ENCODE measurements at places on chromosomes 5 and 9.

DNA sequence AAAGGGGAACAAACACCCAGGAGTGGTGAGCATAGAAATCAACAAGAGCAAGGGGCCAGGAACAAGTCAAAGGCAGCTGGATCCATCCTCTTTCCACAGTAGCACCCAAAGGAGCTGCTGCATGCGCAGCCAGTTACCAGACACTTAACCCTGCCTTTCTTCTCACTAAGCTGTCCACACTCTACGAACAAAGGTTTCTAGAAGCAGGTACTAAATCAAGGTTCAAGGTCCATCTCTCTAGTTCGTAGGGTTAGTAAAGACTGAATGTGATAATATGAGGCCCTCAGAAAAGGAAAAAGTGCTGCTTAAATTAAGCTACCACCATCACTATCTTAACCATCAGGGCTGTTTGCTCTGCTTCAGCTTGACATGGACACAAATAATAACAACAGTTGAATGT is 121.2 kb upstream of the NIPBL start:
- DNase-seq, result no peak

GRCh38 chr5:56329652-56330051 is 96.5 kb upstream of the ANKRD55 start:
- no peak for DNase-seq

DNA sequence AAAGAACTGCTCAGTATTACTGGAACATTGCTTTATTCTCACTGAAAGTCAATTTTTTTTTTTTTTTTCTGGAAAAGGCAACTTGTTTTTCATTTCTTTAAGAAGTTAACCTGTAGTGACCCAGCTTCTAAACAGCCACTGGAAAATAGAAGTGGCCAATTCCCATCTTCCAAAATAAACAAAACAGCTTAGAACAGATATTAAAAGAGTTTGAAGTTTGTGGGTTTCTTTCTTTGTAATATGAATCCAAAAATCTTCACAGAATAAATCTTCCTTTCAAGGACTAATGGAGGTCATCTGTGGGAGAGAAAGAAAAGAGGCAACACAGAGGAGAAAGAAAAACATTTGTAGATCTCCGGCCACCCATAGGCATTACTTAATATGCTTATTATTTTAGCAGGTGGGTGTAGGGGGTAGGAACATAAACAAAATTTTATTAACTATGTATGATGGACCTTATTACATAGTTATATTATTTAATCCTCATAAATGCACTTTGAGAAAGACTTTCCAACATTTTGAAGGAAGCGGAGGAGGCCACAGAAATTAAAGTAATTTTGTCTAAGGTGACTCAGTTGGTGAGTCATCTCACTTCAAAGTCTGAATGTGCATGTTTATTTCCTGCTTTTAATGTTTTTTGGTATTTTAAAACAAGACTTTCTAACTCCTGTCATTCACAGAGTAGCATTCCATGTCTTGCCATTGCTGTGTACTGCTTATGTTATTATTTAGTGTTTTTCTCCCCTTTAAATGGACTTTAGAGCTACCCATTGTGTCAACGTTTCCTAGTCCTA is 1791.8 kb upstream of the WWC1 start:
- DNase-seq, result no peak

GRCh38 chr5:16935231-16936149 is 598 bp downstream of the MYO10 start:
- peak; percentile 64 for DNase-seq

DNA sequence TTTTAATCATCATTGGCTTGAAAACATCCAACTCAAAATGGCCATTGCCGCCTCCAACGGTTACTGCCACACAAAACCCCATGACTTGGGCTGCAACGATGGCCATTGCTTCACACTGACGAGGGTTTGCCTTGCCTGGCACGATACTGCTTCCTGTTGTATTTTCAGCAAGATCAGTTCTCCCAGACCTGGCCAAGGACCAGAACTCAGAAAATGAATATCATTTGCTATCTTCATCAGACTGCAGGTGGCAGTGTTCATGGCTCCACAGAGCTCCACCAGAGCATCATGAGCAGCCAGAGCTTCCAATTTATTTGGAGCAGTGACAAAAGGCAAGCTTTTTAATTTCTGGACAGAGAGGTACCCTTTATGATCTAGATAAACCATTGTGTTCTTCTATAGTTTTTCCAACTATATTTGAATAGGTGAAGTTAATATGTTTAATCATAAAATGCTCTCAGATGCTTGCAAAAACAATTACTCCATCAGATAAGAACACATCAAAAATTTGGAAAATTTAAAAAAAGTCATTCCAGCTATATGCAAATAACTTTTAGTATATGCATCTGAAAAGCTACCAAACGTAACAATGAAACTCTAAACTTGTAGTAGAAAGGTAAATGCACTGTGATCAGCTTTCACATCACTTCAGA is 10.4 kb downstream of the AMACR start:
- peak; percentile 36 for DNase-seq

GRCh38 chr5:78593465-78593864 is 55.1 kb downstream of the LHFPL2 start:
- DNase-seq, result no peak

DNA sequence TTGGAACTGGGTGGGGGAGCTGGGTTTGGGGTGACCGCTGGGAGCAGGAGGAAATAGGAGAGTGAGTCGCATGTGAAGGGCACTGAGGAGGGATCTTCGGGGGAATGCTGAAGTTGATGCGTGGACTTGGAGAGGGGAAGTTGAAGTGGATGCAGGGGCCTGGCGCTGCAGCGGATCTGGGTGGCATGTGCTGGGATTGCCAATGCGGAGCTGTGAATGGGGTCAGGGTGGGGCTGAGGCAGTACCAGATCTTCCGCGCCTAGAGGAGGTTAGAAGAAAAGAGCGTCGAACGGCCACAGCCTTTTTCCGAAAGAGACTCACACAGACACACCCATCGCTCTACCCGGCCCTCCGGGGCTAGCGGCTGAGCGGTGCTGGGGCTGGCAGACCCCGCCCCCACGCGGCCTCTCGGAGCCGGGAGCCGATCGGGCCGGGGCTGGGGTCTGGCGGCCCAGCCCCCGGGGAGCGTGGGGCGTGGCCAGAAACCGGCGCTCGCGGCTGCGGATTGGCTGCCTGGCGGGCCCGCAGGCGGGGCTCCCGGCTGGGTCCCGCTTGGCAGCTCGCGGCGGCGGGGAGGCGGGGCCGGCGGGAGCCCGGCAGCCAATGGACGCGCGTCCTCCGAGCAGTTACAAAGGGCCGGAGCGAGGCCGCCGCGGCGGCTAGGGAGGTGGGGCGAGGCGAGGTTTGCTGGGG is at the start of gene TGFBR1:
TSS of gene TGFBR1 (plus strand) at position 655 of the 693 bp plus-strand sequence. CDS start 93 bp downstream, outside the sequence.
- DNase-seq, result peak; percentile 90

- DNase-seq, result no peak
Observed at GRCh38 chr5:63398346-63398745, 563.9 kb downstream of the HTR1A start.

- DNase-seq, result no peak
Observed at GRCh38 chr5:74766418-74766848, 484 bp downstream of the GFM2 start.

All from NCI-H510A (cell line).